ENCODE measurements at places on chromosomes 6 and 20. TPM values are rescaled to one million over a fixed set of nuclear protein-coding genes. Genes with fewer than 3 reads are reported as not detected.

MARCKS gene
- total RNA-seq: 3.9 TPM

ANKEF1 gene
- 4.7 TPM for total RNA-seq

GRCh38 chr20:18988701-18989100 lies 175.1 kb downstream of the SCP2D1 start:
- DNase-seq: no peak

DNA sequence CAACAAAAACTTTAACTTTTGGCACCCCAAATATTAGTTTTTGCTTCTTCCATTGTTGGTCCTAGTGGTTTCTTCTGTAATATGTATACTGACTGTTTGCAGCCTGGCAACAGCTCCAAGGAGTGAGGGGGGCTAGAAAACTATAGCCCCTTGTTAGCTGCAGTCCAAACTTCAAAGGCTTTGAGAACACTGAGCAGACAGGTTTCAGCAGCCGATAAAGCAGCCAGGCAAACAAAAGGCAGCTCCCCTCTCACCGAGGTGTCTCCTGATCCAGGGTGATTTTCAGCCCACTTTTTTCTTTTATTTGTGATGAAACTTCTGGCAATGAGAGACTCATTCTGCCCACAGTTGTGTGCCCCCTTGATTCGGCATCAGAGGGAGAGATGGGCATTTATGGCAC lies 80.7 kb downstream of the OLIG3 start:
- no peak for DNase-seq

GRCh38 chr6:137266309-137266586 lies 47.1 kb upstream of the IFNGR1 start:
- DNase-seq: no peak

- DNase-seq: no peak
Measured at GRCh38 chr6:128422200-128422599, 98.2 kb downstream of the PTPRK start.

- DNase-seq: no peak
Measured at GRCh38 chr6:55886185-55886836, 10.9 kb upstream of the BMP5 start.

DNA sequence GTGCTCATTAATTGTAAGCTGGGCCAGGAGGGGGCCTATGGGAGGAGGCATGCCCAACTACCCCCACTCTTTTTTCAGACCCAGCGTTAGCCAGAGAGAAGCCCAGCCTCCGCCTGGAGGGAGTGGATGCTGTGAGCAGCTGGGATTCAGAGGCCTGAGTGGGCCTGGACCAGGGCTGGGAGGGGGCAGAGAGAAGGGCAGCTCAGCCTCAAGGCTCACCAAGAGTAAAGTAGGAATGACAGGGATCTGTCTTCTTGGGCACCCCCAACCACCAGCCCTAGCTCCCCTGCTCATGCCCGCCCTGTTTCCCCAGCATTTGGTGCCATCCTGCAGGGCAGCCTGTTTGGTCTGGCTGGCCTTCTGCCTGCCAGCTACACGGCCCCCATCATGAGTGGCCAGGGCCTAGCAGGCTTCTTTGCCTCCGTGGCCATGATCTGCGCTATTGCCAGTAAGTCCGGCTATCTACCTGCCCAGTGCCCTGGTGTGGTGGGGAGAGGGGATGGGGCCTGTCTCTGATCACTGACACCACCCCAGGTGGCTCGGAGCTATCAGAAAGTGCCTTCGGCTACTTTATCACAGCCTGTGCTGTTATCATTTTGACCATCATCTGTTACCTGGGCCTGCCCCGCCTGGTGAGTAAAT lies 6.8 kb downstream of the SLC29A1 start:
- DNase-seq: no peak

DNA sequence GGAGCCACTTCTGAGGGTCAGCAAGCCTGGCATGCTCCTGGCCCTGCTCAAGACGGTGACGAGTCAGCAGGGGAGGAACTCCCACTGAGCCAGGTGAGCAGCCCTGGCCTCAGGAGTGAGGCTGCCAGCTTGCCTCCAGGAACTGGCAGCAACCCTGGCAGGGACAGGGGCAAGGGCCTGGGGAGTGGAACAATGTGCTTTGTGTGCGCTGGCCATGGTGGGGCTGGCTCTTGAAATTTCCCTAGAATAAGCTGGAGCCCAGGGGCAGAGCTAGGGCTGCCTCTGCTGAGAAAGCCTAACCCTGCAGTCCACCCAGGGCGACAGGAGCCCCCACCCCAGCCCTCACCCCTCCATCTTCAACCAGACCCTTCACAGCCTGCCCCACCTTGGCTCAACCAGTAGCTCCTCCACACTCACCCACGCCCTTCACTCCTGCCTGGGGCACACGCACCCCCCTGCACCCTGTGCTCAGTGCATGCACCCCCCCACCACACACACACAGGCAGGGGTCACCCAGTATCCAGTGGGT lies 88.0 kb downstream of the MRPL14 start:
- DNase-seq: no peak

GRCh38 chr6:143746202-143747119 lies 68.7 kb downstream of the PHACTR2 start:
- DNase-seq: no peak

- DNase-seq: no peak
Measured at GRCh38 chr6:30263734-30264133, 50.5 kb upstream of the TRIM26 start.

- DNase-seq: no peak
Measured at GRCh38 chr6:34281702-34282334, 33.0 kb upstream of the SMIM29 start.

GRCh38 chr20:53934421-53935343 lies 135.7 kb downstream of the BCAS1 start:
- peak; percentile 88 for DNase-seq
